ENCODE measurements at places on chromosomes 12 and 14.

GRCh38 chr12:89129167-89129870 lies 223.0 kb downstream of the DUSP6 start:
- no peak for DNase-seq

GRCh38 chr12:66115071-66115600 lies 15.4 kb downstream of the LLPH start:
- no peak for DNase-seq

DNA sequence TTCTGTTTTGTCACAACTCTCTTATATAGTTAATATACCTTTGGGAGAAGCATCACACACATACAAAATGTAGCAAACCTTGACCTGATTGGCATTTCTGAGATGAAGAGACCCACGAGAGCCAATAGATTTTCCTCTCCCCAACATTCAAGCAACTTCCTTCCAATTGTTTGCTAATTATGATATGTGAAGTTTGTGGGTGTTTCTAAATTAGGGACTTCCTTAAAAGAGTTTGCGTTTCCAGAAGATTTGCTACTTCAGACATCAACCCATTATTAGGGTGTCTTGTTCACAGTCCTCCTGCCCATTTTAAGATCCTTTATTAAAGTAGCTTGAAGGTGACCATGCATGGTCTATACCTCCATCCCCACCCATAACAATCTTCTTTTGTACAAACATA lies 9.4 kb downstream of the AICDA start:
- DNase-seq: no peak

GRCh38 chr12:3179731-3180130 lies 102.6 kb downstream of the TSPAN9 start:
- no peak for DNase-seq

DNA sequence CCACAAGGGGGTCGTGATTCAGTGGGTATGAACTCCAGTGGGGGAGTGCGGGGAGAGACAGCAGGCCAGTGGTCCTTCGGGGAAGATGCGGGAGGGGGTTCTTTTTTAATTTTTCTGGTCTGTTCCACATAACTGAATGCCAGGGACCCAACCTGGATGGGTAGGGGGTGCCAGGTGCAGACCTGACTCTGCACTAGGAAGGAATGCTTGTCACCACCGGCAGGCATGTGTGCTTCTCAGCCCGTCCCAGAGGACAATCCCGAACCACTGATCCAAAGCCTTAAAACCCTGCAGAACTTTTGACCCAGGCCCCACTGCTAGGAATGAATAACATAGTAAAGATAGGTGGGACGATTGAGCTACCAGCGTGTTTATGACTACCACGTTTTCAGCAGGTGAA lies 72.0 kb downstream of the DIO3 start:
- no peak for DNase-seq

DNA sequence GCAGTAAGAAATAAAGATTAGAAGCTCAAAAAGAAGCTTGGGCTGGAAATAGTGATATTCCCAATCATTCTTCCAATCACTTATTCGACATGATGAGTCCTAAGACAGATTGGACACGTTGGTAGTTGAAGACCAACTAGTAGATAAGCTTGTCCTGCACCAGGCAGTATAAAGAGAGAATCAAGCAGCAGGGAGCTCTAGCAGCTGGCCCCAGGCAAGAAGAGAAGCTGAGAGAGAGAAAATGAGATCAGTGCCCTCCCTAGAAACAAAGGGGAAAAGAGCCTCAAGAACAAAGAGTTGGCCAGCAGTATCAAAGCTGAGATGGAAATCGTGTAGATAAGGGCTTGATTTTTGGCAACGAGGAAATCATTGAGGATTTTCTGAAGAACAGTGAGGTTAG lies 20.6 kb downstream of the RASSF8 start:
- DNase-seq: no peak

DNA sequence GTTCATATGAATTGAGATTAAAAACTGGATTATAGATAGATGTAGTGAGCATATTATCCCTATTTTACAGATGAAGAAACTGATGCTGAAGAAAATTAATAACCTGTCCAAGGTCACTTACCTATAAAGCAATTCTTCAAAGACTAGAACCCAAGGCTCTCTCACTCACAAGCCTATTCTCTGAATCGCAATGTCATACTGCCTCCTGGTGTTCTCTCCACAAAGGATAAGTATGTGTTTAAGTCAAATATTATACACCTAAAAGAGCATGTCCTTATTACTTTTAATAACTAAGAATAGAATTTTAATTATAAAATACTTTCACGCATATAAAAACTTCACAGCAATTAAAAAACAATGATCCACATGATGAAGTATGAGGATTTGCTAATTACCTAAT lies 721.3 kb upstream of the USP15 start:
- DNase-seq: peak; percentile 54

All from epithelial cell of esophagus (primary cell).